IPS DF 19.7 (cell line): ENCODE measurements at places on chromosomes 16 and 17.

GRCh38 chr16:15576960-15577958 is 65.7 kb downstream of the MARF1 start:
- DNase-seq = no peak

DNA sequence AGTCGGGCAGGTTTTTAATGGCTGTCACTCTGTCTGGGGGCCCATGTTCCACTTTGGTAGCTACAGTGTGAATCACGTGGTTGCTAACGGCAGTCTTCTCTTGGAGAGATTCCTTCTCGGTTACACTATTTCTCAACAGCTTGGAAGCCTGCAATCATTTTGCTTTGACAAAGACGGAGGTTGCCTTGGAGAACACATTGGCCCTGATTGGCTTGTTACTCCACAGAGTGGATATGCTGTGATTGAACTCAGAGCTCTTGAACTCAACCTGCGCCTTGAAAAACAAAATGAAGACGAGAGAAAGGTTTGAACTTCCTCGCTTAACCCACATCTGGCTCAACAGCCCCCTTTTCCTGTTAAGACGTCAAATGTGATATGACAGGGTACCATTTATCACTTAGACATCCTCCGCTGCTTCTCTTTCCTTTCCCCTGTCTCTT is 218.9 kb downstream of the MAF start:
- DNase-seq = no peak

DNA sequence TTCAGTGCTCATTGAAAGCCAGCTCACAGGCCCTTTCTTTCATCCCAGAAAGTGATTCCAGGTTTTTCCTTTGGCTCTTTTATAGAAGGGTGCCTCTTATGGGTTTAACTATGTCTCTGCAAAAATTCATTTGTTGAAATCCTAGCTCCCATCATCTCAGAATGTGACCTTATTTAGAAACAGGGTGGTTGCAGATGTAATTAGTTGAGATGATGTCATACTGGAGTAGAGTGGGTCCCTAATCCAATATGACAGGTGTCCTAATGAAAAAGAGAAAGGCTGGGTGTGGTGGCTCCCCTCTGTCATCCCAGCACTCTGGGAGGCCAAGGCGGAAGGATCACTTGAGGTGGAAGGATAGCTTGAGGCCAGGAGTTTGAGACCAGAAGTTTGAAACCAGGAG is 64.2 kb upstream of the FAM20A start:
- DNase-seq = no peak

- no peak for DNase-seq
These were observed 19.3 kb downstream of the ARHGAP23 start for GRCh38 chr17:38447502-38448085.
